ENCODE measurements at places on chromosomes 1 and 21.
A peak's percentile ranks its signal among the peaks of the same experiment; 100 is the strongest.

DNA sequence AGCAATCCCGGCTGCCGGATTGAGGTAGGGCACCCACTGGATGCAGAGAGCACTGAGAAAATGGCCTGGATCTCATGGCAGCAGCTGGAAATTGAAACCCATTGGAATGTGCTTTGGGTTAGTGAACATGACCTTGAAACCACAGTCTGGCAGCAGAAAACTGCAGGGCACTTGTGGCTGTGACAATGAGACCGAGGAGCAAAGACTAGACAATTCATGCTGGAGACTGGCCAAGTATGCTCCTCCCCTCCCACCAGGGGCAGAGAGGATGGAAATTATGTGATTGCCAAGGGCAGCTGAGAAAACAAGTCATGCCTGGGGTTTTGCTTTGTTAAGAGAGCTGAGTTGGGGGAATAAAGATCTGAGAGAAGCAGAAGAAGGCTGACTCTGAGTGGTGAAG is 60.7 kb downstream of the ZNF697 start:
- no peak for DNase-seq

GRCh38 chr1:17101261-17101660 is 18.0 kb downstream of the PADI2 start:
- no peak for DNase-seq

DNA sequence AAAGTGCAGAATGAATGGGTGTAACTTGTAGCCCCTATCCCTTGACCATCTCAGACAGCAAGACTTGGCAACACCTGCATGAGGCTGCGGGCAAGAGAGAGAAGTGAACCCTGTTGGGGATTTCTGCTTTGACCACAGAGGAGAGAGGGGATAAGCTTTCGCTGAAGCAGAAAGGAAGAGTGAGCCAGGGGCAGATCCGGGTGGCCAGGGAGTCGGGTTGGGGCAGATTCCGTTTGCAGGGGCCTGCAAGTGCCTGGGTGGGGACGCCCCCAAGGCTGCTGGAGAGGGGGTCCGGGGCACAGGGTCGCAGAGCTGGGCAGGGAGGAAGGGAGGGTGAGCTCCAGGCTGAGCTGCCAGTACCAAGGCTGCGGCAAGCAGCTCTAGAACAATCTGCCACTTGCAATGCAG is 25.3 kb upstream of the PIK3CD start:
- no peak for DNase-seq

DNA sequence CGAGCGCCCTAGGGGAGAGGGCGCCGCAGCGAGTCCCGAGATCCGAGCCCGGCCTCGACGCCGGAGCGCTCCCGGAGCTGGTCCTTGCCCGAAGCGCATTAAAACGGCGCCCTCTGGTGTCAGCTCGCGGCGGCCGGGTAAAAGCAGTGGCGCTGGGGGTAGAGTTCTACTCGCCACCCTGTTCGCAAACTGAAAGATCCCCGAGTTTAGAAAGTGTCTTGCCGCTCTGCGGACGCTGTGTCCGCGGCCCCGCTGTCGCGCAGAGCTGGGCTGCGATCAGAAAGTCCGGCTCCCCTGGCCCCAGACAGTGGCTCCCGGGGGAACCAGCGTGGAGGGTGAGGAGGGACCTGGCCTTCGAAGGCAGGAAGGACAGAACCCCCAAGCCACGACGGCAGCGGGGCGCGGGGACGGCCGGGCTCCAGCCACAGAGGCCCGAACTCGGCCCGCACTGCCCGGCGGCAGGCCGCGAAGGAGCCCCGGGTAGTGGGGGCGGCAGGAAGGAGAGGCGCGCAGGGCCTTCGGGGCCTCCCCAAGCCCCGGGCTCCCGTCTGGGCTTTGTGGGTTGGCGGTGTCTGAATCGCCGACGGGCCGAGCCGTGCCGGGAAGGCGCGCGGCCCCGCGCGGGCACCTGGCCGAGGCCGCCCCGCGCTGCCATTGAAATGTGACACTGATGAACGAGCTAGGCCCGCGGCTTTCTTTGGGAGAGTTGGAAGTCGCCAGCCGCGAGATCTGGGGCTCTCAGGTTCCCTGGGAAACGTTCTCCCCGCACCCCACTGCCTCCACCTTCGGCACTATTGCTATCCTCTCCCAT is 39.1 kb upstream of the NFIA start:
- DNase-seq: peak; percentile 66

GRCh38 chr1:67893126-67893495 is 59.8 kb upstream of the GNG12 start:
- no peak for DNase-seq

- DNase-seq: no peak
Measured at GRCh38 chr1:17440074-17440826, 773 bp upstream of the RCC2 start.

DNA sequence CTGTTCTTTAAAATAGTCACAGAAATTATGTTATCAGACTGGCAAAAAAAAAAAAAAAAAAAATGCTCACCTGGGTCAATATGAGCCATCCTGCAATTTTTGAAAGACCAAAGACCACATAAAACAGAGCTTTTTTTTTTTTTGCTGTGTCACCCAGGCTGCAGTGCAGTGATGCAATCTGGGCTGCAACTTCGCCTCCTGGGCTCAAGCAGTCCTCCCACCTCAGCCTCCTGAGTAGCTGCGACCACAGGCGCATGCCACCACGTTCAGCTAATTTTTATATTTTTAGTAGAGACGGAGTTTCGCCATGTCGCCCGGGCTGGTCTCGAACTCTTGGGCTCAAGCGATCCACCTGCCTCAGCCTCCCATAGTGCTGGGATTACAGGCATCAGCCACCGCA is 62.8 kb downstream of the RGS13 start:
- no peak for DNase-seq

DNA sequence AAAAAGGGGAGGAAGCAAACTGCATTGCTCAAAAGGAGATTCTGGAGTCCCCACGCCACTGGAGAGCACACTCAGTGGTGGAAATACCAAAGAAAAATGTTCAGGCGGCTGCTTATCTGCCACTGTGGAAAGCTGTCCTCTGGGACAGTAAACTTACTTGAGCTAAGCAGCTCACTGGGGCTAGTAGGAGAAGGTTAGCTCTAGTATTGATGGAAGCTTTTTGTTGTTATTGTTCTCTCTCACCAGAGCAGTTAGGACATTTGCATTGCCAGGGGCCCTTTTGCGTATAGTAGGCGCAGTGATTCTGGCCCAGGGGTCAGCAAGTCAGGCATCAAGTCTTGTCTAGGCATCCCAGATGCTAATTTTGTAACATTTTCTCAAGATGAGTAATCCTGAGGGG is 15.6 kb downstream of the BACE2 start:
- DNase-seq: no peak

DNA sequence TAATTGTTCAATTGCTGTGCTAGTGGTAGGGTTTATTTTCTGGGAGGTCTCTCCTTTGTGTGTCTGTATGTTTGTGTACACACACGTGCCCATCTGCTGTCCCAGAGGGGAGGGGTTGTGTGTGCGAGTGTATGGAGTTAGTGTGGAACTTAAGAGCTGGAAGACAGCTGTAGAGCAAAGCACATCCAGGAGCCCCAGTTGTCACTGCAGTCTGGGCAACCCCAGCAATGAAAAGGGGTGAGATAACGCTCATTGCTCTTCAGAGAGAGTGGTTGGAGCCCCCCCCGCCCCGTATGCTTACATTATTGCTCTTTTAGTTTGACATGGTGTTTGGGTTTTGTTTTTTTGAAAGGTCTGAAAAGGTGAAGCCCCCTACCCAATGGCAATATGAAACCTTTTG is 36.9 kb downstream of the NCF2 start:
- DNase-seq: no peak

DNA sequence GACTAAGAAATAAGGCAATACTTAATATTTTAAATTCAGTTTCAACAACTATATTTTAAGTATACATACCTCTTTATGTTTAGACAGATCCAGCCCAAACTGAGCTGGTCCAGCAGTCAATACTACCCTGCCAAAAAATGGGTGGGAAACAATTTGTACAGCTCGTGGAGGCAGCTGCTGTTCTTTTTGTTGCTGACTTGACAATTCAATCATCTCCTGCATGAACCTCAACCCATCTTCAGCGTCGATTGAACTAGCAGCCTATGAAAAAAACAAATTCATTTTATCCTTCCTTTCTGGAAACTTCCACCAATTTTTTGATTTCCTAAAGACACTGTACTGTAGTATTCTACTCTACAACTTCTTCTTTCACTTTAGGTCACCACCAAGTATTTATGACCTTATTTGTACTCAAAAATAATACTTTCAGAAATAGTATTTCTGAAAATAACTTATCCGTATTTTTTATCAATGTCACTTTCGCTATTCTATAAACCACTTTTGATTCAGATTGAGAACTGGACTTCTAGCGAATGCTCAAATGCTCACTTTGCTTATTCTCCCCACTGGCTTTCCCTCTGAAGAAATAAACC is 46.5 kb downstream of the EDEM3 start:
- DNase-seq: no peak

DNA sequence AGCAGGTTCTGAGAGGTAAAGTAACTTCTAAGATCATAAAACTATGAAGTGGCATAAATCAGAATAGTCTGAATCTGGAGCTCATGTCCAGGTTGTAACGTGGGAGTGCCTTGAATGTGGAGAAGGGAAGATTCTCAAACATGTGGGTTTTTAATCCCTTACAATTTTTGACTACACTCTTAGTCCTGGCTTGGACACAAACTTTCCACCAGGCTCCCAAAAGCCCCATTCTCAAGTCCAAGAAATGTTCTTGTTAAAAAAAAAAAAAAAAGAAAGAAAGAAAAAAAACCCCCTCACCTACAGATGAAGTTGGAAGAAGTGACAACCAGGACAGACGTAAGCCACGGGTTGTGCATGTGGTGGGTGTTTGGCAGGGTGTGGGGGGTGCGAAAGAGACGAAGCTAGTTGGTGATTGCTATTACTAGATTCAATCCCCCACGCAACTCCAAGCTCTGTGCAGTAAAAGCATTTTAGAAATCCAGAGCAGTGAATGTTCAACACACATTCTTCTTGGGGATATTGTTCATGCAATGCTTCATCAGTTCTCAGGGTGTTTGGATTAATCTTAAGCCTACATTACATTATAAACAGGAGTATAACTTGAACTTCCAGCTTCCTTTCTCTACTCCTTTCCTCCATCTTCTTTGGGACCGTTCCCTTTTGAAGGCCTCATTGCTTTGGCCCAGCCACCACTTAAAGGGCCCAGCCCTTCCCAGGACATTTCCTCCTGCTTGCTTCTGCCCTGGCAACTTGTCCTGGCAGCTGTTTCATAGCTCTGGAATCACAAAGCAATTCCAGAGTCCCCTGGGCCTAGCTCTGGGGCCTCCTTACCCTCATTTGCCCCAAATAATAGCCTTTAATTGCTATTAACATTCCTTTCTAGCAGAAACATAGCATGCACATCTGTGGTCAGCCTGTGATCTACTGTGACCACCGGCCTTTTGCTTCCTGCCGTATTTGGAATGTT is 41.8 kb downstream of the PHC2 start:
- DNase-seq: no peak

DNA sequence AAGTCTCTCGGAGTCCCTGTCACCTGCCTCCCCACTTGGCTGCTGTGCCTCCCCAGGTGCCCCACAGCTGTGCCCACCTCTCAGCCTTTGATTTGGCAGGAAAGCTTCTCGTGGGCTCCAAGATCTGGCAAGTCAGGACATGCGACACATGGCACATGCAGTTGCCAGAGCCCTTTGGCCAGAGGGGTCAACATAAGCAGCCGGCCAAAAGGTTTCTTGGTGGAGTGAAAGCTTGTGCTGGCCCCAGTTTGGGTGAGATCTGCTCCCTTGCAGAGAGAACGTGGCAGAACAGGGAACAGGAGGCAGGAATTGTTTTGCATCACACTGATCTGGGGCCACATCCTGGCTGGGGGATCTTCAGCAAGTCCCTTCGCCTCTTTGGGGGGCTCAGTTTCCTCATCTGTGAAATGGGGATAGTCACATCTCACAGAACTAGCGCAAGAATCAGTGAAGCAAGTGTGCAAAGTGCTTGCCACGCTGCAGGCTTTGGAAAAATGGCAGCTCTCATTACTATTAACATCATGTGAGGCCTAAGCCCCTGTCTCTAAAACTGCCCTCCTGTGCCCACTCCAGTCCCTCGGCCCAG is 232.6 kb downstream of the TRABD2B start:
- no peak for DNase-seq

GRCh38 chr1:220791956-220792355 is 5.2 kb downstream of the MTARC1 start:
- no peak for DNase-seq

- DNase-seq: peak; percentile 59
Measured at GRCh38 chr1:40849801-40850592, 12.2 kb downstream of the CITED4 start.

DNA sequence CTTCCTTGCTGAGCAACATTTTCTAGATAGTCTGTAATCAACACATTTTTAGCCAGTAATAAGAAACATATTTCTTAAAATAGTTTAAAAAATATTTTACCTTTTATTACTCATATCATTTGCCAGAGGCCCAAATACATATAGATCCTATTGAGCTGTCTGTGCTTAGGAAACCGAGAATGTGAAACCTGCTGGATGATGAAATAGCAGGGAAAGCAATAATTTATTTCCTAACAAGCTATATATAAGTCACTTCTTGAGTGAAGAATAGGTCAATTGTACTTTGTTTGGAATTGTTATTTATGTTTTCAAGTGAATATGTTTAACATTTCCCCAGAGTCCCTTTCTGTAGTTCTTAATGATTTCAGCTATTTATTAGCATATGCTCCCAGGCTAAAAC is 339.9 kb upstream of the TMPRSS15 start:
- DNase-seq: no peak

DNA sequence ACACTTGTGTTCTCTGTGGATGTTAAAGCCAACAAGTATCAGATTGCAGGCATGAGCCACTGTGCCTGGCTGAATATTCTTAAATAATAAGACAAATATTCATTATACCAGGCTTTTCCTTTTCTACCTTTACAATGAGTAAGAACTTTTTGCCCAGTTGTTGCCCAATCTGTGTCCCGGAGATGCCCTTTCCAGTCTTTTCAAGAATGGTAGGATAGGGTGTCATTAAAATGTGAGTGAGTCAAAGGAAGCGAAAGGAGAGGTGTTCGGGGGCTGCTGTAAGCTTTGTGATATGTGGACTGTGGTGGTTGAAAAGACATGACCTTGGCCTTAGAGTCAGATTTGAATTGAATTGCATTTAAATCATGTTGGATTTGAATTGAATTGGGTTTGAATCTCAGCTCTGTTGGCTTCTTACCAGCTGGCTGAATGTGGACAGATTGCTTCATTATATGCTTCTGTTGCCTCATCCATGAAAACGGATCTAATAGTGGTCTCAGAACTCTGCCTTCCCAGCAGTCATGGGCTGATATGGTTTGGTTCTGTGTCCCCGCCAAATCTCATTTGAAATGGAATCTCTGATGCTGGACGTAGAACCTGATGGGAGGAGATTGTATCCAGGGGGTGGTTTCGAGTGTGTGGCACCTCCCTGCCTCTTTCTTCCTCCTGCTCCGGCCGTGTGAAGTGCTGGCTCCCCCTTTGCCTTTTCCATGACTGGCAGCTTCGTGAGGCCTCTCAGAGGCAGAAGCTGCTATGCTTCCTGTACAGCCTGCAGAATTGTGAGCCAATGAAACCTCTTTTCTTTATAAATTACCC is 22.7 kb upstream of the AADACL3 start:
- DNase-seq: no peak

DNA sequence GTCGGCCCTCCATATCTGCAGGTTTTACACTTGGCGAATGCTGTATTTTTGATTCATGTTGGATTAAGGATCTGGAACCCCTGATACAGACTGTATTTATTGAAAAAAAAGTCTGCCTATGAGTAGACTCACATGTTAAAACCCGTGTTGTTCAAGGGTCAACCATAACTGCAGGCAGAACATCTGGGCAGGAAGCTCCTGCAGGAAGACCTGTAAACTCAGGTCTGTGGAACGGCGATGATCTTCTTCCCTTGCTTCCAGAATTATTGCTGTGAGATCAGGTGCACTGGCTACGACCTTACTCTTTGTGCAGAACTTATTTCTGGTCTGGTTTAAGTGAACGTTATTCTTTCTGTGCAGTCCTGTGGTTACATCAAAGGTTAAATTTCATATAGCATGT is 96.6 kb downstream of the DISC1 start:
- DNase-seq: no peak

Data from T-helper 17 cell (primary cell).